Fibroblast of mammary gland (primary cell): ENCODE measurements at places on chromosomes 2 and 18.

DNA sequence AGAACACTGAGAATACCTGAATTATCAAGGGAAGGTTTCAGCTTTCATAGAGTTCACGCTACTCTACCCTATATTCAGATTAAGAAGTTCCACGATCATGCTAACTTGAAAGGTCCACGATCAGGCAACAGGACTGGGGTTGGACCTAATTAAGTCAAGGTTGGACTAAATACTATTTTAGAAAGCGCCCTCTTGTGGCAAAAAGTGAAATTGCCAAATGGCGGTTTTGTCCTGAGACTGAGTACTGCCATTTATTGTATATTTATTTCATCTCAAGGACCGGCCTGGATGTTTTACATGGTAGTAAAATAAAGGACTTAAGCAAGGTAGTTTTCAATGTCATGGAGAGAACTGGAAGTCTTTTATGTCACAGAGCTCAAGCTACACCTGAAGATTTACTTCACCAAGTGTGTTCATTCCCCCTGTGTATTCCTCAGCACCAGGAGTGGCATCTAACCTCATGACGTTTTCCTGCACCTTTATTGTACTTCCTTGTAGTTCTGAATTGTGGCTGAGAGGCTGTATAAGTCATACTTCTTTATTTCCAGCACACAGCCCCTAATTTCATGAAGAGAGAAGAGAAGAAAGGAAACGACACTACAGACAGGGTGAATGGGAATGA is 56.8 kb downstream of the SRD5A2 start:
- DNase-seq, result peak; percentile 73

- no peak for DNase-seq
Observed at GRCh38 chr2:25479761-25480160, 138.0 kb upstream of the DNMT3A start.

DNA sequence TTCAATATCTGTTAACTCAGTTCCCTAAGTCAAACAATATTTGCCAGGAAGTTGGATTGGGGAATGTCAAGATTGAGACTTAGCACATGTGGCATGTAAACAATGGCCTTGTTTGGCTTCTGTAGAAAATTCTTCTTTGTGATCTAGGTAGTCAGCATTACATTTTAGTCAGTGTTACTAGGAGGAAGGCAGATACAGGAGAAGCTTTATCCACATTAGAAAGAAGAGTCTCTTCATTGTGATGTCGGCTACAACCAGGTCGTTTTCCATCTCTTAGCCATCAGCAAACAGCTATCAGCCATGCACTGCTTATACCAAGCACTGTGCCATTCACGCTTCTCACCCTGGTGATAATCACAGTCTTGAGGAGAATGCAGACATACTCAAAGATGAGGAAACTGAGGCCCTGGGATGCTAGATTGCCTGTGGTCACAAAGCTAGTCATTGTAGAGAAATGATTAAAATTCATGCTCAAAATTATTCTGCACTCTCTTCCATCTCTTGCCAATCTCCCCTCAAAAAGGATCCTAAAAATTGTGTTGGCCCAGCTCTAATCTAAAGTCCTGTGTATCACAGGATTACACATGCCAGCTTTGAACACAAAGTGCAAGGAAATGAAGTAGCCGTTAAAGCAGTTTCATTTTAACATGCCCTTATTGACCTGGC is 3.2 kb downstream of the GALNT5 start:
- DNase-seq, result no peak

DNA sequence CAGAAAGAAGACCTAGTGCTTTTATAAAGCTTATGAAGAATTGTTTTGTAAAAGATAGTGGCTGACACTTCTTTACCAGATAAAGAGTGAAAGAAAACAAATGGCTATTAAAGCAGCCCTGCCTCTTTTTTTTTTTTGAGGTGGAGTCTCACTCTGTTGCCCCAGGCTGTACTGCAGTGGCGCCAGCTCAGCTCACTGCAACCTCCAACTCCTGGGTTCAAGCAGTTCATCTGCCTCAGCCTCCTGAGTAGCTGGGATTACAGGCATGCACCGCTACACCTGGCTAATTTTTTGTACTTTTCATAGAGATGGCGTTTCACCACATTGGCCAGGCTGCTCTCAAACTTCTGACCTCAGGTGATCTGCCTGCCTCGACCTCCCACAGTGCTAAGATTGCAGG is 12.9 kb downstream of the ARPC2 start:
- DNase-seq, result no peak

DNA sequence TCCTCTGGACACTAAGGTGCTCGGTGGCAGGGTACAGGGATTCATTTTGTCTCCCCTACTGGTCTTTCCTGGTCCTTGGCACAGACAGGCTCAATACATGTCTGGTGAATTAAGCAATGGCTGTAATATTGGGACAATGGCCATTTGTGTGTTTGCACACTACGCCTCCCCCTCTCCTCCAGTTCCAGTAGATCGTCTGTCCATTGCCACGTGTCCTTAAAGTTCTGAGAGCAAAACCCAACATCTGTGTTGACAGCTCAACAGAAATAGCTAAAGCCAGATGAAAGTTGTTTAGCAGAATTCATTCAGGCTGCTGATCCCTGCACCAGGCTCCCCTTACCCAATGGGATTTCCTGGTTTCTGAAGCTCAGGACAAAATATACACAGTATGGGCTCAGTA is 9.0 kb upstream of the FABP1 start:
- DNase-seq, result no peak

- DNase-seq, result peak; percentile 21
Observed at GRCh38 chr2:44360749-44361329, 455 bp downstream of the PREPL start.

DNA sequence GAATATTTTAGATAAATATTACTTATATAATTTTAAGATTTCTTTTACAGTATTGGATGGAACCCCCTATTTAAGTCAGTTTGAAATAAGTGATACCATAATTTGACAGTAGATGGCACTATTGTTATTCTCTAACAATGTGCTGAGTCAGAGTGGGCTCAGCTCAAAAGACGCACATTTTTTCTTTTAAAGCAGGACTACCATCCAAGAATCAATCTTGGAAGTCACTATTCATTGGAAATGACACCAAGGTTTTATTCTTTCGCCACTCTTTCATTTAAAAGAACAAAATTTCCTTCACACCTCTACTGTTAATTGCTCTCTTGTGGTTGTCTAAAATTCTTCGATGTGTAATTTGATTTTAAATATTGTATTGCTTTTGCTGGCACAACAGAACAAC is 32.6 kb upstream of the SPAG16 start:
- DNase-seq, result peak; percentile 82
